ENCODE measurements at places on chromosomes 7 and 10. TPM values are rescaled to one million over a fixed set of nuclear protein-coding genes. Genes with fewer than 3 reads are reported as not detected.

PPP1R3A gene
- total RNA-seq, result not detected

DNA sequence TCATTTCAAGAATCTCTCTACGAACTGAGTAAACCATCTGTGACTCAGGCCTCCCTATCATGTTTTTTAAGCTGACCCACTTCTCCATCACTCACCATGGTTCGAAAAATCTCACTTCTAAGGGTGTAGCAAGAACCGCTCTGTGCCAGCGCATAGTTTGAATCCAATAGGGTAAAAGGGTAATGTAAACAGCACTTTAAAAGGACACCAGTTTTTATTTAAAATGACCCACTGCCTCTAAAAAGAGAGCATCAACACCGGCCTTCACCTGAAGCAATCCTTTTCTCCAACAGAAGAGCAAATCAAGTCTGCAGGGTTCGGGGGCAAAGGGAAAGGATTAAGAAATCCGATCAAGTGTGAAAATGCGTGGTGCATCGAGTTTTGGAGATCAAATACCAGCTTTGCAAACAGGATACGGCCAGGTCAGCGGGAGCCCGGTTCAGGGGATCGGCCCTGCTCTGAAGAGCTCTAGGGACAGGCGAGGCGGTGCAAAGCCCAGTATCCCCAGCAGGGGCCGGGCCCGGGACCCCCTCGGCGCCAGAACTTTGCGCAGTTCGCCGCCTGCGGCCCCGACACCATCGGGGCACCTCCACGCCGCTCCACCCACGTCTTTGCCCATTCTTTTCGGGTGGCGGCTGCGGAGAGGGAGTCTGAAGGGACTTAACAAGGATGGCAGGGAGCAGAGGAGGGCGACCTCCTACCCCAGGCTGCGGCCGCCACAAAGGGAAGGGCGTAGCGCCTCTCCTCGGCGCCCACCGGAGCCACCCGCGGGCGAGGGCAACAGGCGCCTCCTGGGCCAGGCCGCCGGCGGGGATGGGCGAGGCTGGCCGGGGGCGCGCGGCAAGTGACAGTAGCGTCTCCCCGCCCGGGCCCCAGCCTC lies 842 bp downstream of the NMT2 start:
- H3K4me1 ChIP-seq, result peaks cover 5% of the 10 kb centered on the region
- no peaks in the 10 kb centered on the region for H3K27me3 ChIP-seq
- H3K4me3 ChIP-seq, result peak overlapping the region; percentile 89
- peak overlapping the region; percentile 74 for H3K27ac ChIP-seq
- H3K36me3 ChIP-seq, result no peaks in the 10 kb centered on the region
- peak; percentile 65 for DNase-seq

DNA sequence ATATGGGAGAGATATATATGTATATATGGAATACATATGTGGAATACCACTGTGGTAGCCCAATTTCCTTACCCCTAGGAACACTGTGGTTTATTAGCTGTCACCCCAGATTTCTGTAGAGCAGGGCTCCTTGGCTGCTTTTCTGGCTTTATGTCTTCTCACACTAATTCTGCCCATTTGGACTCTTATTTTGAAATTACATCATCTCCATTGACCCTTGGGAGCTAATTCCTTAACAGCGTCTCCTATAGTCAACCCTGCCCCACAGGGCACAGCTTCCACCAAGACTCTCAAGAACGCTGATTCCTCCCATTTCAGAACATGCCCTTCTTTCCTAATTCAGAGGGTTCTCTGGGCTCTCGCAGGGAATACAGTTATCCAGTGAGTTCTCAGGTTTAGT lies 55.4 kb upstream of the TARP start:
- no peak for DNase-seq
- no peaks in the 10 kb centered on the region for H3K4me1 ChIP-seq
- H3K27ac ChIP-seq, result no peak overlapping the region

CFAP70 gene
- 1.8 TPM for total RNA-seq

DNA sequence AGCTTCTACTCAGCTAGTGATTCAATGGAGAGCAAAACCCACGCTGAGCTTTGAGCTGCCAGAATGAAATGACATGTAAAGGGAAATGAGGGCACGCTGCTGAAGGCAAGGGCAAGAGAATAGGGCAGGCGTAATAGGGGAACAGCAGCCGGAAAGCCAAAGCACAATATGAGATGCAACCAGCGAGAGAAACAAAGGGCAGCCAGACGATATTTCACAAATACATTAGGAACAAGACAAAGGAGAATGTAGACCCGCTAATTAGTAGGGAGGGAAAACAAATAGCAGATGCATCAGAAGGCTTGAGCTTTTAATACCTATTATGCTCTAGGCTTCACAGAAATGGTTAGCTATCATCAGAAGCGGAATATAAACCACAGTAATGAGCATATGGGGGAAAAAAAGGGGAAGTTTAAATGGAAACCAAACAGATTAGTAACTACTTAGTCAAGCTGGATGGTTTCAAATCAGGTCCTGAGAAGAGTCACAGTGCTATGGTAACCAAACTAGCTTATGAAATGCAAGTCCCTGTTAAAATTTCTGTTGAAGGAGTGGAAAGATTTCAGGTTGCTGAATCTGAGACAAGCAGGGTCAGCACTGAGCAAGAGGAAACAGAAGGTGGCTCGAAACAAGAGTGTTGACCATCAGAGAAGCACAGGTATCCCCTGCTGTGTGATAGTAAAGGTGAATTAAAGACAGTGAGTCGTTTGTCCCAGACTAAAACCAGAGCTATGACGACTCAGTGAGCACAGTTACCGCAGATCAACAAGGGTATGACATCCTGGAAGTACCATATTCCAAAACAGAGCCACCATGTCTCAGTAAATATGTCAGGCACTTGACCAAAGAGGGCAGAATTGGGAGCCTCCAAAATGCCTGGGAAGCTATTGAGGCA lies 496.9 kb upstream of the CELF2 start:
- H3K4me3 ChIP-seq, result no peak overlapping the region
- no peaks in the 10 kb centered on the region for H3K4me1 ChIP-seq
- H3K27me3 ChIP-seq, result no peaks in the 10 kb centered on the region
- no peak overlapping the region for H3K27ac ChIP-seq

GRCh38 chr7:749140-749551 lies 22.1 kb upstream of the PRKAR1B start:
- no peaks in the 10 kb centered on the region for H3K4me1 ChIP-seq
- H3K4me3 ChIP-seq, result no peak overlapping the region
- no peak overlapping the region for H3K27ac ChIP-seq
- H3K36me3 ChIP-seq, result no peaks in the 10 kb centered on the region
- DNase-seq, result no peak

DNA sequence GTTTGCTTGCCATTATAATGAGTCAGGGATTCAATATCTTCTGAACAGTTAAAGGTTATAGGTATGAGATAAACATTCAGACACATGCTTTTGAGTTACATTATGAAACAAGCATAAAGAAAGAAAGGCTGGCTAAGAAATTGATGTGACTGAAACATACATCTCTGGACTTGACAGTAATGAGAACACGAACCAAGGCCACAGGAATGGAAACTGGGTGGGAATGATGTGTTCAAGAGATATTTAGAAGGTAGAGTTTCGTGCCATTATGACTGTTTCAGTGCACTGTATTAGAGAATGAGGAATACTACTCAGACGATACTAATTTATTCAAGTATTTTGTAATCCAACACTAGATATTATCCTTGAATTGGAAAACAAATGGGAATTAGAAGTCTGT lies 332.1 kb upstream of the MAGI2 start:
- no peaks in the 10 kb centered on the region for H3K27me3 ChIP-seq
- no peak overlapping the region for H3K27ac ChIP-seq
- DNase-seq, result no peak

RPEL1 gene
- 0.35 TPM for total RNA-seq

DNA sequence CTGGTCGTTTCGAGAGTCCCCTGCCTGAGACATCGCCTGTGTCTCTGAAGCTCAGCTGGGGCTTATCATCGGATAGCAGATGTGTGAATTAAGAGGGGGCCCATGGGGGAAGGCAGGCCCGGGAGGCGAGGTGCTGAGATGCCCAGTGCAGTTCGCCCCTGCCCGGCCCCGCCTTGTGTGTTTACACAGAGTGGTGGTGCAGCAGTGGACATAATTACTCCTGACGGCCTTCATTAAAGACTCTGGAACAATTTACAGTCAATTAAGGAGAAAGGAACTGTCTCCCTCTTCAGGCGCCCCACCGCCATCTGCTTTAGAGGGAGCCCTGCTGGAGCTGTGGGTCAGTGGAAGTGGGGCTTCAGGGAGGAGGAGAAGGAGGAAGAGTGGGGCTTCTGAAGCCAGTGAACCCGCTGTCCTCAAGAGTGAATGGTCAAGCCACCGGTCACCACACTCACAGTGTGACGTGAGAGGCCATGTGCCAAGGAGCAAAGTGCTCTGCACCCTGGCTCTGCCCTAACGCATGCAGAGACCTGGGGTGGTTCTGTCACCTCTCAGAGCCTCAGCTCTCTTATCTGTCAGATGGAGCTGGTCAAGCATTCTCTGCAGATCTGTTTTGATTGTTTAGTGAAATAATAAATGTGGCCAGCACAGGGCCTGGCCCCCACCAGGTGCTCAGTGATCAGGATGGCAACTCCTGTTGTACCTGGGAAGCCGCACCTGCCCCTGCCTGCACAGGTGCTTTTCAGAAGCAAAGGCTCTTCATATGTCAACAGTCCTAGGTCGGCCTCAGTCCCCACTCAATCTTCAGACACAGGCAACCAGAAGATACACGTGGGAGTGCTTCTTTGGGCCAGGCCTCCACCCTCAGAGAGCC lies 65.6 kb downstream of the CDH23 start:
- H3K4me3 ChIP-seq, result no peak overlapping the region
- no peak for DNase-seq
- H3K4me1 ChIP-seq, result no peaks in the 10 kb centered on the region
- H3K36me3 ChIP-seq, result no peaks in the 10 kb centered on the region
- no peak overlapping the region for H3K27ac ChIP-seq
- no peaks in the 10 kb centered on the region for H3K27me3 ChIP-seq

- DNase-seq, result no peak
- H3K4me3 ChIP-seq, result no peak overlapping the region
- H3K36me3 ChIP-seq, result no peaks in the 10 kb centered on the region
- no peaks in the 10 kb centered on the region for H3K4me1 ChIP-seq
- no peaks in the 10 kb centered on the region for H3K27me3 ChIP-seq
Observed at GRCh38 chr7:42338231-42338915, 101.4 kb upstream of the GLI3 start.

DNA sequence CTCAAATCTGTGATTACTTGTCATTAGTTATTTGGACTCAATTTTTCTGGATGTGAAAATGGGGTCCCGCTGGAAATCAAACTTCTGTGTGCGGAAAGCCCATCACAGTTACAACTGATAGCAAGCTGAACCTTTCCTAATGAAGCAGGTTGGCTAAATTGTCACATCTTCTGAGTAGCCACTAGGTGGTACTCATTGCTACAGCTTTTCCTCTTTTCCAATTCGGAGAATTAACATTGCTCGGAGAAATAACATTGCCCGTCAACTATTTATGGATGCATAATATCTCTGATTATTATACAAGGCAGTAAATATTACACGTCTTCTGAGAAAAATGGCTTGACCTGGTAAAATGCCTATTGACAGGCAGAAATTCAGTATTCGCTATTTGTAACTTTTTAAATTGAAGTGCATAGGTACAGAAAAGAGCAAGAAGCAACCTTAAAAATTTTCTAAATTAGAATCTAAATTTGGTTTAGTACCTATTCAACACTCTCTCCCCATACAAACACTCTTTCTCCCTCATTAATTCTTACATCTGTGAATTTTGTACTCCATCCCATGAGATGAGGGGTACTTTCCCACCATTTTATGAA lies 17.3 kb upstream of the BLOC1S2 start:
- H3K4me3 ChIP-seq, result no peak overlapping the region
- H3K36me3 ChIP-seq, result no peaks in the 10 kb centered on the region
- H3K27ac ChIP-seq, result no peak overlapping the region
- H3K27me3 ChIP-seq, result no peaks in the 10 kb centered on the region
- no peak for DNase-seq

TCAF1 gene
- 137 TPM for total RNA-seq

DNA sequence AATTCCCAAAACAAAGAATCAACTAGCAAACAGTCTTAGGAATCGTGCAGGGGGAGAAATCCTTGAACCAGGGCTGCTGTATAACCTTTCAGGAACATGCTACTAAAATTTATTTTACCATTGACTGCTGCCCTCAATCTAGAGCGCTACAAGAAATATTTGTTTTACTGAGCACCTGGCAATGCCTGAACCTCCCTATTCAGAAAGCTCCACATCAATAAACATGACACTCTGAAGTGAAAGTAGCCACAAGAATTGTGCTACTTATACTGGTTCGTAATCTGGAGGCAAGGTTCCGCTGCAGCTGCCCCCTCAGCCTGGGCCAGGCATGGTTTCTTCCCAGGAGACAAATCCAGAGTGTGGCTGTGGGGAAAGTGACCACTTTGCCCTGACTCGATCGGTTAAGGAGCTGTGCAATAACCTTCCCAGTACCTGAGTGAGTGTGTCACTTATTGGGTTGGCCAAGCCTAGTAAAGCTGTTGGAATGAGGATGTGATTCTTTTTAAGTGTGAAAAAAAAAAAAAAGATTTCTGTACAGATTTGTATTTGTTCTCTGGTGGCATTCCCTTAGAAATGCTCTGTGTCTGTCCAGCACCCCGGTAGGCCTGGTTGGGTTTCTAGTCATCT lies 7.7 kb downstream of the VWA2 start:
- no peaks in the 10 kb centered on the region for H3K27me3 ChIP-seq
- no peak overlapping the region for H3K4me3 ChIP-seq
- H3K4me1 ChIP-seq, result no peaks in the 10 kb centered on the region
- no peaks in the 10 kb centered on the region for H3K36me3 ChIP-seq
- DNase-seq, result no peak

DNA sequence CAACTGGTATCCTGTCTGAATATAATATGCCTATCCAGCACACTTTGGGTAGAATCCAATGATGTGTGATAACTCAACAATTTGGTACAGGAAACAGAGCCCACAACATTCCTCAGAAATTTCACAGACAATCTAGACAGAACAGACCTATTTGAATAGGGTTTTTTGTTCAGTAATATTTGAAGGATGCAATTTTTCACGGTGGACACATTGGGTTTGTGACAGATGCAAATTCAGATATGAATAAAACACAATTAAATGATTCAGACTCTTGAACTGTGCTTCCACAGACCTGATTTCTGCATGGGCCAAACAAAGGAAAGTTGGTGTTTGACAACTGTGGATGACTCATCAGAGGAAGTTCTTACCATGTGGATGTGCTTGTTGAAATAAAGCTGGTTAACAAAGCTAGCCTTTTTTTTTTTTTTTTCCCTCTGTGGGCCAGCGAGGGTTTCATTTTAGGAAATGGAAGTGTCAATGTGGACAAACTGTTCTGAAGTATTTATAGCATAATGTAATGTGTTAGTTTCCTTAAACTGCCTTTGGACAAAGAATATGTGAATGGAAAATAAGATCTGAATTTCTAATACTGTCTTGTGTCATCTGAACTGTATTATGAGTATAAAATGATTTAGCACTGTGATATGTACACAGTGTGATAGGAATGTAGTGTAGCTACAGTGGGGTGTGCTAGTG lies 43.2 kb upstream of the FAM133B start:
- no peaks in the 10 kb centered on the region for H3K36me3 ChIP-seq
- peak overlapping the region; percentile 13 for H3K27ac ChIP-seq
- H3K4me1 ChIP-seq, result no peaks in the 10 kb centered on the region

- no peaks in the 10 kb centered on the region for H3K36me3 ChIP-seq
- no peak overlapping the region for H3K4me3 ChIP-seq
- no peak for DNase-seq
Observed at GRCh38 chr10:32174349-32174893, 118.2 kb upstream of the KIF5B start.

CALHM1 gene
- not detected for total RNA-seq

- no peak overlapping the region for H3K27ac ChIP-seq
- no peaks in the 10 kb centered on the region for H3K4me1 ChIP-seq
- H3K4me3 ChIP-seq, result no peak overlapping the region
- no peak for DNase-seq
- H3K27me3 ChIP-seq, result no peaks in the 10 kb centered on the region
Observed at GRCh38 chr10:119976421-119976820, 83.9 kb downstream of the SEC23IP start.

FAM180A gene
- total RNA-seq, result 0.51 TPM
